ENCODE measurements at places on chromosomes 6 and 20.

DNA sequence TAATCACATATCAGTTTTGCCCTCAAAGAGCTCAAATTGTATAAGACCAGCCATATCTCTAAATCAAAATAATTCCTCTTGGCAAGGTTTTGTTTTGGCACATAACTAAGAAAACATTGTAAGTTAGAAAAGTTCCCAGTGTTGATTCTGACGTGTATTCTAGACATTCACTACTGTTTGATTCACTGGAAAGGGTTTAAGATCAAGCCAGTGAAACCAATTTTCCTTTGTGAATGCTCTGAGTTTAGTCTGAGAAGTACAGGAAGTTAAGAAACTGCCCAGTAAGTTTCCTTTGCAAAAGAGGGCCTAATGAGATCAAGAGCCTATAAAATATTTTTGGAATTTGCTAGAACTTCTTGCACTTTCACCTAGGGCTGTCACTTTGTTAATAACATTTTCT lies 143.0 kb downstream of the FNDC1 start:
- no peaks in the 10 kb centered on the region for H3K36me3 ChIP-seq
- no peak for DNase-seq
- H3K27me3 ChIP-seq: peaks cover 2% of the 10 kb centered on the region
- H3K27ac ChIP-seq: no peak overlapping the region

DNA sequence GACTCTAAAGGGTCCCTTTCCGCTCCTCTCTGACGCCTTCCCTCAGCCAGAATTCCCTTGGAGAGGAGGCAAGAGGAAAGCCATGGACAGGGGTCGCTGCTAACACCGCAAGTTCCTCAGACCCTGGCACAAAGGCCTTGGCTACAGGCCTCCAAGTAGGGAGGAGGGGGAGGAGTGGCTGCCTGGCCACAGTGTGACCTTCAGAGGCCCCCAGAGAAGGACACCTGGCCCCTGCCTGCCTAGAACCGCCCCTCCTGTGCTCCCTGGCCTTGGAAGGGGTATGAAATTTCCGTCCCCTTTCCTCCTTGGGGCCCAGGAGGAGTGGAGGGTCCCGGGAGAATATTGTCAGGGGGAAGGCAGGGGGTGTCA lies 2.7 kb downstream of the VEGFA start:
- H3K4me1 ChIP-seq: peaks cover 22% of the 10 kb centered on the region
- H3K4me3 ChIP-seq: peak overlapping the region; percentile 90
- H3K36me3 ChIP-seq: no peaks in the 10 kb centered on the region

DNA sequence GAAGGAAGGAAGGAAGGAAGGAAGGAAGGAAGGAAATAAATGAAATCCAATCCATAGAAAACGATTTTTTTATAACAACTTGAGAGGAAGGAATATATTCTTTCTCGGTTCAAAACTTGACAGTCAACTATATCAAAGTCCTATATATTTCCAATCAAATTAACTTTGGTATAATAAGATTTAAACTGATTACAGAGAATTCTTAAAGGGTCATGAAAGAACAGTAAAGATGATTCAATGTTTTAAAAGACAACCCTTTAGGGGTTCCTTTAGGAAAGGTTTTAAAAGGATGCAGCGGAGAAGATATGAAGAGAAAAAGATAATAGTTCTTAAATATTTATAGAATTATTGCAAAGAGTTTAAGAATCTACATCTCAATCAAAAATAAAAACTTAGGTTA lies 61.2 kb downstream of the ME1 start:
- no peak overlapping the region for H3K27ac ChIP-seq
- no peak overlapping the region for H3K4me3 ChIP-seq
- no peaks in the 10 kb centered on the region for H3K4me1 ChIP-seq
- H3K36me3 ChIP-seq: no peaks in the 10 kb centered on the region

DNA sequence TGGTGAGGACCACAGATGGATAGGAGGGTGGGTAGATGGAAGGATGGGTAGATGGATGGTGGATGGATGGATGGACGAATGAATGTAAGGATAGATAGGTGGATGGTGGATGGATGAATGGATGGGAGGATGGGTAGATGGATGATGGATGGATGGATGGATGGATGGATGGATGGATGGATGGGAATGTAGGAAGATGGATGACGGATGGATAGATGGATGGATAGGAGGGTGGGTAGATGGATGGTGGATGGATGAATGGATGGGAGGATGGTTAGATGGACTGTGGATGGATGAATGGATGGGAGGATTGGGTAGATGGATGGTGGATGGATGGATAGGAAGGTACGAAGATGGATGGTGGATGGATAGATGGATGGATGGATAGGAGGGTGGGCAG lies 51.1 kb downstream of the BPIFB1 start:
- H3K4me3 ChIP-seq: no peak overlapping the region
- no peak for DNase-seq
- H3K27ac ChIP-seq: no peak overlapping the region
- H3K36me3 ChIP-seq: peaks cover 2% of the 10 kb centered on the region

- H3K27ac ChIP-seq: no peak overlapping the region
- H3K4me1 ChIP-seq: peaks cover 4% of the 10 kb centered on the region
- H3K36me3 ChIP-seq: peaks cover 11% of the 10 kb centered on the region
- no peak overlapping the region for H3K4me3 ChIP-seq
- H3K27me3 ChIP-seq: peaks cover 3% of the 10 kb centered on the region
- no peak for DNase-seq
These were observed 51.4 kb downstream of the CLIC5 start for GRCh38 chr6:45964300-45964699.

DNA sequence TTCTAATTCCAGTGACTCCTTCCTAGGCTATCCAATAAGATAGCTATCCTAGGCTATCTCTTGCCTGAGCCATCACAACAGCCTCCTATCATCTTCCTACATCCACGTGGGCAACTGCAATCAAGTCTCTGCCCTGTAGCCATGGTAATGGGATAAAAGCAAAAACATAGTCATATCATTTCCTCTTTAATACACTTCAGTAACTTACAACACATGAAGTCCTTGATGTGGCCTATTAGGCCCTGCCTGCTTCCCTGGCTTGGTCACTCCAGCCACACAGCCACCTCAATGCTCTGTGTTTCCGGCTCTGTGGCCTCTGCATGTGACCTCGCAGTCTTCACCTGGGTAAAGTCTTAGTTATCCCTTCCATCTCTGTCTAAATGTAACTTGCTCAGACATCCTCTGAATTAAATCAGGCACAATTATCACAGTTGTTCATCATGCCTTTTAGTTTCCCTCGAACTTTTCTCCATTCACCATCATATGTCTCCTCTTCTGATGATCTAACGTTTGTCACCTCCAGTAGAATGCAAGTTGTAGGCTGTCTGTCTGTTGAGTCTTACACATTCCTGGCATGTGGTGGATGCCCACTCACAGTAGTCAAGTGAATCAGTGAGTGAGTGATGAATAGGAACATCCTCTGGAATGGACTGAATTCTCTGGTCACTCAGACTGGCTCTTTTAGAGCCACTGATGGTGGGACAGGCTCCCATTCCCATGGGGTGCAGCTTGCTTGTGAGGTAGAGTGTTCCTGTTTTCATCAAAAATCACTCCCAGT lies 229.4 kb downstream of the TBC1D7 start:
- no peak overlapping the region for H3K27ac ChIP-seq
- no peaks in the 10 kb centered on the region for H3K4me1 ChIP-seq
- H3K4me3 ChIP-seq: no peak overlapping the region
- no peak for DNase-seq

Data from naive thymus-derived CD8-positive, alpha-beta T cell (primary cell).